NCI-H2171 (cell line): ENCODE measurements at places on chromosomes 16 and 17.

GRCh38 chr16:11204513-11205047 is 51.4 kb downstream of the SOCS1 start:
- DNase-seq = no peak

- DNase-seq = peak; percentile 70
Measured at GRCh38 chr17:4182043-4182442, 39.0 kb downstream of the CYB5D2 start.

GRCh38 chr17:80948019-80948975 is 43.3 kb upstream of the CHMP6 start:
- no peak for DNase-seq

DNA sequence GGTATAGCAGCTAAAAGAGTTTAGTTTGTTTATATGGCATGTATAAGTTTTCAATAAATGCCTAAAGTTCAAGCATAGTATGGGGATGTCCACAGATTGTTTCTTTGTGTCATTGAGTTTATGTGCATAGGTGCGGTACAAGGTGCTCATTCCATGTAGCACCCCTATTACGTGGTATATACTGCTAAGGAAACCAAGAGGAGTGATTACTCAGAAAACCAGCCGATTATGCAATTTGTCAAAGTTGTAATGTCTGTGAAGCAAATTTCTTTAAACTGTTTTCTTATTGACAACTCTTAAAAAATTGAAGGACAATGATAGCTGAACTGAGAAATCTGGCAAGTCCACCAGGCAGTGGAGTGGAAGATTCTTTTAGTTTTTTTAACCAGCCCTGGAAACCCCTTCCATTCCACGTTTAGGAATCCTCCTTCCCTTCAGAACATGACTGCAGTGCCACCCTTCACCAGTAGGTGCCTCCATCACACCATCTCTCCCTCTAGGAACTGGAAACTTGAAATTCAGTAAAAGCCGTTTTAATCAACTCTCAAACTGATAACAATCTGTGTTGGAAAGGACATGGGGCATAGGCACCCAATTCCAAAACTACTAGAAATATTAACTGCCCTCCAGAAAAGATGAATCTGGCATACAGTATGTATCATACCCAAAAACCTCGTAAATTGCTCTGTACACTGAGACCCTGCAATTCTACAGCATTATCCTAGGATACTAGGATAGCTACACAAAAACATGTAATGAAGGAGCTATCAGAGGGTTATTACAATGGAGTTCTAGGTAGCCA is 43.5 kb downstream of the REXO5 start:
- DNase-seq = peak; percentile 19

DNA sequence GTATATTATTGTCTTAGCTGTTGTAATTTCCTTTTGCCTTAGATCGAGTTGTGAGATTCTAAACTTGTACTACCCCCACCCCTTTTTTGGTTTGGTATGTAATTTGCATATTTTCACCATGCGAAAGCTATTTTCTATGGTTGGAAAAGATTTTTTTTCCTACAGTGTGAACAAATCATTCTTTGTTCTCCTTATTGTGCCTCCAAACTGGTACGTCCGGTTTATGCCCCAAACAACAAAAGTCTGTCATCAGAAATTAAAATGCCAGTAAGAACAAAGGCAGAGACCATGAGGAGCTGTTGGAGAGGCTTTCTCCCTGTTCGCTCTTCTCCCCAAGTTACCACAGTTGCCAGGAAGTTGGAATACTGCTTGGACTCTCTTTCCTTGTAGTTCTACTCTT is 66.1 kb downstream of the BCAS3 start:
- DNase-seq = no peak

- no peak for DNase-seq
Measured at GRCh38 chr17:80123791-80124190, 22.4 kb downstream of the GAA start.
